Pulmonary artery endothelial cell (primary cell): ENCODE measurements at places on chromosomes 5 and 9. TPM values are rescaled to one million over a fixed set of nuclear protein-coding genes. Genes with fewer than 3 reads are reported as not detected.

The GPR151 gene
- total RNA-seq: 0.04 TPM in 1 of 2 replicates, not detected in the other

DNA sequence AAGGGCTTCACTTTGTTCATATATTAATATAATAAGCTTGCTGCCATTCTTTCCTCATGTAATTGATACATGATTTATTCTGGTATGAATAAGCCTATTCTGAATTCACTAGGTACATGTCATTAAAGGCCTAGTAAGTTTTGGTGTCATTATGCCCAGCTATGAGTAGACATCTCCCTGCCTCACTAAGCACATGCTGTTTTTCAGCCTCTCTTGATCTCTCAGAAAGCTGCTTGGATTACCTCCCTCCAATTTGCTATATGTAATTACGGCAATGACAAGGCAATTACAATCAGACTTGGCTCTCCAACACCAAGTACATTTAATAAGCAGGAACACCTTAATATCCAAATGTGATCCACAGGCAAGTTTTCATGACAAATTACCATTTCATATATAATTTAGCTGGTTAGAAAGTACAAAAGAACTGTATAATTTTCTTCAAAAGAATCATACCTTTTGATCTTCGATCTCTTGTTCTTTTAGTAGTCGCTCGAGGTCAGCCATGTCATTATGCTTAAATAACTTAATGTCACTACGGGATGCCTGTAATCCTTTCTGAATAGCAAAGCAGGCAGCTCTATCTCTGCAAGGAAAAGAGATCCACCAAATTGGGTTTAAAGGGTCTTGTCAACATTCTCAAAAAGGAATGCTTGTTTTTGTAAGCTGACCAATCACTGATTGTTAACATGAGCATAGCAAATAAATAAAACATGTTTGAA, 56.3 kb downstream of the SPTLC1 start:
- DNase-seq: no peak

- DNase-seq: no peak
Measured at GRCh38 chr9:93479726-93480125, 26.3 kb upstream of the FAM120AOS start.

- no peak for DNase-seq
Measured at GRCh38 chr9:98880311-98881015, 63.2 kb upstream of the COL15A1 start.

DNA sequence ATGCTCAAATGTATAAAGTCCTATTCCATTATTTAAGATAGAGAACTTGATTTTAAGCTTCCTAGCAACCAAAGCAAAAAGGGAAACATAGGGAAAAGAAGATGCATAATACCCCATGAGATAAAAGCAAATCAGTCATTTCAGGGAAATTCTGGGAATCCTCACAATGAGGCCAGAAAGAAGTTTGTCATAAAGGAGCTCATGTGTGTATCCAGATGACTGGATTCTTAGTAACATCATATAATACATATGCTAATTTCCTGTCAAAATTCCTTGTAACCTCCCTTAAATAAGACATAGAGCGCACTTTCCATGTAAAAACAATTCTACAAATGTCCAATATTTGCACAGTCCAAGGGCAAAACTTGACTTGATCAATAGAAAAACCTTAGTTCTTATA, 411.0 kb upstream of the WWC1 start:
- DNase-seq: no peak

GRCh38 chr5:107361945-107362344, 308.8 kb downstream of the EFNA5 start:
- no peak for DNase-seq

DNA sequence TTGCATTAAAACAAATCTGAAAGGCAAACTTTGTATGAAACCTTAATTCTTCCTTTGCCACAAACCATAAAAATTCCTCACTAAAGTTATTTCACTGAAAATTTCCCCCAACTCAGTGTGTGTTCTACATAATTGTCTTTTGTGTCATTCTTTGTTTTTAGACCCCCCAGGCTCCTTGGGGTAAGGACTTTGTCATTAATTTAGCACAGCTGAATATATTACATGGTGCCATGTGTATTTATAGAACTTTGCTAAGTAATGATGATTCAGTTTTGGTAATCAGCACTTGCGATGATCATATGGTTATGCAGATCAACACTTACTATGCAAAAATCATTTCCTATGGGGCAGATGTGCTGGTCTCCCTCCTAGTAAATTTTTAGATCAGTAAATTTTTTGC, 712.1 kb upstream of the MEF2C start:
- no peak for DNase-seq

GRCh38 chr5:113776168-113776567, 262.7 kb downstream of the YTHDC2 start:
- no peak for DNase-seq

DNA sequence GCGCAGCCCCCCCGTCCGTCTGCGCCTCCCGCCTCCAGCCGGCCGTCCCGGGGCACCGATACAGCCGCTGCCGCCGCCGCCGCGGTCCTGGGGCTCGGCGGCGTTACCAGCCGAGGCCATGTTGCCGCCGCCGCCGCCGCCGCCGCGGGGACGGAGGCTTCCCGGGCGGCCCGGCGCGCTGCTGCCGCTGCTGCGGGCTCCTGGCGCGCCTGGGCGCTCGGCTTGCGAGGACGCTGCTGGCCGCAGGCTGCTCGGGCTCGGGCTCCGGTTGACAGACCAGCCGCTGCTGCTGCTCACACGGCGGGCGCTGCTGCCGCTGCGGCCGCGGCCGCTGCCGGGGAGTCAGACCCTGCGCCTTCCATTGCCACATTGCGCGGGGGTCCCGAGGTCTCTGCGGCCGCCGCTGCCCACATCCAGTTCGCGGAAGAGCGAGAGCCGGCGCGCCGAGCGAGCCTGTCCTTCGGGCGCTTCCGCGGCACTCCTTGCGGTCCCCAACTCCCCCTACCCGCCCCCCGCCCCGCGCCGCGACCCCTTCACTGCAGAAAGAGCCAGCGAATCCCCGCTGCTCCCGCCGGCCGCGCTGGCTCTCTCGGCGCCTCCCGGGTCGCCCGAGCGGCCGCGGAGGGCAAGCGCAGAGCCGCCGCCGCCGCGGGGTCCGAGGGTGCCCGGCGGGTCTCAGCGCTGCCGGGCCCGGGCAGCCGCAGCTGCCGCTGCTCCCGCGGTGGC, 8.4 kb downstream of the PTCH1 start:
- DNase-seq: no peak

- DNase-seq: no peak
Measured at GRCh38 chr9:137030538-137031527, 1.1 kb downstream of the FUT7 start.

GRCh38 chr5:134370311-134370870, 978 bp upstream of the UBE2B start:
- DNase-seq: no peak

- DNase-seq: no peak
Measured at GRCh38 chr9:38382141-38382540, 10.4 kb upstream of the ALDH1B1 start.

- no peak for DNase-seq
Measured at GRCh38 chr5:136724161-136724560, 358.8 kb upstream of the TRPC7 start.

The LRRTM2 gene
- 0.07 and 0.14 TPM in 2 replicates for total RNA-seq

The LCN9 gene
- not detected in 2 replicates for total RNA-seq

- no peak for DNase-seq
Measured at GRCh38 chr9:71910650-71911060, 338 bp downstream of the ABHD17B start.

The PALM2AKAP2 gene
- under 0.01 and 0.46 TPM in 2 replicates for total RNA-seq

The CAMLG gene
- 39.0 and 51.4 TPM in 2 replicates for total RNA-seq
